ENCODE measurements at places on chromosomes 7 and 10.

DNA sequence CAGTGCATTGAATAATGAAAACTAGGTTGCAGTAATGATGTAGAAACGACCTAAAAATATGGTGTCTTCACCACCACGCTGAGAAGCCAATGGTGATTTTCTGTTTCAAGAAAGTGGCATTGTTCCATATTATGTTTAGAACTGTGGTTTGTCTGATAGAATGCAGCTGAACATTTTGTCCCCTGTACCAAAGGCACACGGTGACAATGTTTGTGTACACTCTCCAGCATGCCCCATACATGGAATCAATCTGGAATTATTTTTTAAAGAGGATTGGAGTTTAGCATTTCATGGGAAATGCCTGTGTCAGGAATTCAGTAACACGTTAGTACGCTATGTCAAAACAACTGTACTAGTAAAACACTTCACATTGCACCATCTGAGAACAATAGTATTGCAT, 237.4 kb upstream of the AUTS2 start:
- H3K36me3 ChIP-seq = no peaks in the 10 kb centered on the region
- H3K4me1 ChIP-seq = no peaks in the 10 kb centered on the region
- DNase-seq = no peak
- no peak overlapping the region for H3K4me3 ChIP-seq

- no peak overlapping the region for H3K4me3 ChIP-seq
- H3K4me1 ChIP-seq = no peaks in the 10 kb centered on the region
- H3K27ac ChIP-seq = no peak overlapping the region
- no peaks in the 10 kb centered on the region for H3K27me3 ChIP-seq
- H3K36me3 ChIP-seq = no peaks in the 10 kb centered on the region
Measured at GRCh38 chr10:21427804-21428481, 97.5 kb downstream of the SKIDA1 start.

GRCh38 chr7:112889834-112890438, 99.7 kb upstream of the TMEM168 start:
- no peak overlapping the region for H3K27ac ChIP-seq
- no peak for DNase-seq
- H3K4me1 ChIP-seq = no peaks in the 10 kb centered on the region
- no peak overlapping the region for H3K4me3 ChIP-seq
- no peaks in the 10 kb centered on the region for H3K27me3 ChIP-seq
- no peaks in the 10 kb centered on the region for H3K36me3 ChIP-seq

- H3K27ac ChIP-seq = no peak overlapping the region
- H3K4me3 ChIP-seq = no peak overlapping the region
- H3K4me1 ChIP-seq = no peaks in the 10 kb centered on the region
- H3K27me3 ChIP-seq = no peaks in the 10 kb centered on the region
- DNase-seq = no peak
Measured at GRCh38 chr7:53281312-53281711, 245.9 kb downstream of the POM121L12 start.

- H3K4me3 ChIP-seq = no peak overlapping the region
- H3K4me1 ChIP-seq = peaks cover 17% of the 10 kb centered on the region
- DNase-seq = no peak
- no peak overlapping the region for H3K27ac ChIP-seq
Measured at GRCh38 chr7:54817152-54817551, 58.1 kb upstream of the SEC61G start.
